Chondrocyte (in vitro differentiated cells): ENCODE measurements at places on chromosomes 3 and 15. TPM values are rescaled to one million over a fixed set of nuclear protein-coding genes. Genes with fewer than 3 reads are reported as not detected.

DNA sequence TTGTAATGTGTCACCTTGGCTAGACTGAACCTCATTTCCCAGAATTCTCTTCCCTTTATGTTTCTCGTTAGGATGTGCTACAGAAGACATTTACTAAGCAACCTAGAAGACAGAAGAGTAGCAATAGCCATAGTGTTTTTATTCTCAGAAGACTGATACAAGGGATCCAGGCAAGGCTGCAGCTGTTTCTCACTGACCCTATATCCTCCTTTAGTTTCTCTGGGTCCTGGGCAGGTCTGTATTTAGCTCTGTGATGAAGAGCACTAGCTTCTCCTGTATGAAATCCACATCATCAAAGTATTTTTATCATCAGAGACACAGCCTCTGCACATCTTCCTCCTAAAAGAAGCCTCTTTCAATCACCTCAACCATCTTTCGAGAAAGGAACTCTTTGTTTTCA is 72.5 kb downstream of the SUMF1 start:
- no peak overlapping the region for H3K27ac ChIP-seq
- H3K4me3 ChIP-seq = no peak overlapping the region
- no peak for DNase-seq
- H3K36me3 ChIP-seq = peaks cover 3% of the 10 kb centered on the region

Gene GOLGA8Q
- 1.0 to 3.2 TPM in 2 of 3 replicates, not detected in the other for total RNA-seq

DNA sequence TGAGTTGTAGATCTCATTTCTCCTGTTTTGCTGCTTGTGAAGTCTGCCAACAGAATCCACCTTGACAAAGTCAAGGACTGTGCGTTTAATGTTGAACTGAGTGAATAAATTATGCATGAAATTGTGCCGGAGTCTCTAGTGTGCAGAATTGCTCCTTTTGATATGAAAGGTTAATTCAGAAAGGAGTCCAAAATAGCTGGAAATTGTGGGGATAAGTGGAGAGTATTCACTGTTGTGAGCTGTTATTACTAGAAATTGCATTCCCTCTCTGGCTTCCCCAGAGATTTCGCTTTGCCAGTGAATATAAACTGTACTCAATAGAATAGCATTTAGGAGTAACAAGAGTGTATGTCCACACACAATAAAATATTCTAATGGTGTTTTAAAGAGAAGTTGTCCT is 43.1 kb downstream of the SAMMSON start:
- peaks cover 2% of the 10 kb centered on the region for H3K36me3 ChIP-seq
- H3K4me1 ChIP-seq = peaks cover 7% of the 10 kb centered on the region
- H3K4me3 ChIP-seq = no peak overlapping the region
- H3K27me3 ChIP-seq = peaks cover 6% of the 10 kb centered on the region
- H3K27ac ChIP-seq = no peak overlapping the region

GRCh38 chr3:23129817-23130216 is 73.3 kb upstream of the UBE2E2 start:
- no peak for DNase-seq
- H3K27ac ChIP-seq = no peak overlapping the region
- H3K4me3 ChIP-seq = no peak overlapping the region
- peaks cover 2% of the 10 kb centered on the region for H3K36me3 ChIP-seq
- peaks cover 25% of the 10 kb centered on the region for H3K27me3 ChIP-seq
- H3K4me1 ChIP-seq = no peaks in the 10 kb centered on the region

DNA sequence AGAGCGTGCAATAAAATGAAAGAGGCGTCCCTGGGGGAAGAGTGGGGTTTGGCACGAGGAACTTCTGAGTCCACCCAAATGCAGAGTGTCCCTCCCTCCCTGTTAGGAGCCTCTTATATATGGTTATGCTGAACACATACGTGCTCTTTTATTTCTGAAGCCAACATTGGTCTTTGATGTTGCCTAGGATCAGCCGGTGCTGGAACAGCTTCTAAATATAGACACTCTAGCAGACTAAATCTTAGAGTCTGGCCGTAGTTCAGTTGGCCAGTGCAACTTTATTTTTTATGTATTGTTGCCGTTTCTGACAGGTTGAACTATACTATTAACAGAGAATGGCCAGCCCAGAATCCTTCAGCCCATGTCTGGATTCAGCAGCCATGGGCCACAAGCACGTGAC is 128.7 kb downstream of the GHSR start:
- DNase-seq = no peak
- H3K4me3 ChIP-seq = no peak overlapping the region
- peaks cover 27% of the 10 kb centered on the region for H3K36me3 ChIP-seq

- peaks cover 11% of the 10 kb centered on the region for H3K4me1 ChIP-seq
- H3K4me3 ChIP-seq = no peak overlapping the region
- H3K27me3 ChIP-seq = peaks cover 5% of the 10 kb centered on the region
- no peak overlapping the region for H3K27ac ChIP-seq
- DNase-seq = peak; percentile 76
Observed at GRCh38 chr15:40856746-40857145, 12.9 kb downstream of the SPINT1 start.

- no peak for DNase-seq
- H3K4me1 ChIP-seq = peaks cover 23% of the 10 kb centered on the region
- H3K36me3 ChIP-seq = no peaks in the 10 kb centered on the region
- H3K27me3 ChIP-seq = no peaks in the 10 kb centered on the region
- H3K4me3 ChIP-seq = no peak overlapping the region
Observed at GRCh38 chr15:27091270-27091940, 120.4 kb downstream of the GABRG3 start.

- H3K27ac ChIP-seq = peak overlapping the region; percentile 92
- H3K4me1 ChIP-seq = peaks cover 18% of the 10 kb centered on the region
- H3K27me3 ChIP-seq = no peaks in the 10 kb centered on the region
Observed at GRCh38 chr15:23038726-23039142, 635 bp downstream of the TUBGCP5 start.

Gene TMC3
- total RNA-seq = not detected in 3 replicates

Gene SLCO2A1
- total RNA-seq = 0.46 to 1.0 TPM (median 0.82 TPM) in 3 replicates

Gene SLC7A14
- 0.02 TPM in 1 of 3 replicates, not detected in the others for total RNA-seq

DNA sequence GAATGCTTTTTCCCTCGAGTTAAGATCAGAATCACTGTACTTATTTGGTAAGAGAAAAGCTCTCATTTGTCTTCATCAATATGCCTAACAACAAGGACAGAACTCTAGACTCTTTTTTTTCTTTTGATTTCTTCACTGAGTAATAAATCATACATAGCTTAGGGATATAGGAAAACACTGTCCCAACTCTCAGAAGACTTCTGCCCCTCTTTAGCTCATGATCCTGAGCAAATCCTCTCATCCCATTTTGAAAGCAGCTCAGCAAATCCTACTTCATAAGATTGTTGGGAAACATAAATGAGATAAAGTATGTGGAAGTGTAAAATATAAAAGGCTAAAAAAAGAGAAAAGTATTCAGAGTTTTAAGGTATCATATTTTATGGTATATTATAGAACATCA is 141.7 kb downstream of the ATP8B4 start:
- no peak for DNase-seq
- no peak overlapping the region for H3K4me3 ChIP-seq
- no peak overlapping the region for H3K27ac ChIP-seq
- no peaks in the 10 kb centered on the region for H3K36me3 ChIP-seq
- no peaks in the 10 kb centered on the region for H3K4me1 ChIP-seq

Gene CCR5
- not detected in 3 replicates for total RNA-seq

DNA sequence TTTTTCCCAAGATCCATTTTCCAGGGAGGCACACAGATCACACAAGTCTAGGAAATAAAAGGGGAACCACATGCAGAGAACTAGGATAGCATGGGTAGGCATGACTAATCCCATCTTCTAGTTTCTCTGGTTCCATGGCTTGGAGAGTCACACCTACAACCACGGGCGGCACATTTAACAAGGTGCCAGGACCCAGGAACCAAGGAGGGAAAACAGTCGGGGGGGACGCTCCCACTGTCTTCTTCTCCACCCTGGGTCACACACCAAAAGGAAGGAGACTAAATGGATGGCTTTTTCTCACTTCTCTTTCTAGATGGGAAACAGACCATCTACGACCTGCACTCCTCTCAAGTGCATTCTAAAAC is 4.6 kb upstream of the SMCO1 start:
- no peaks in the 10 kb centered on the region for H3K36me3 ChIP-seq
- no peak overlapping the region for H3K4me3 ChIP-seq
- DNase-seq = no peak
- no peaks in the 10 kb centered on the region for H3K27me3 ChIP-seq
- H3K4me1 ChIP-seq = no peaks in the 10 kb centered on the region

DNA sequence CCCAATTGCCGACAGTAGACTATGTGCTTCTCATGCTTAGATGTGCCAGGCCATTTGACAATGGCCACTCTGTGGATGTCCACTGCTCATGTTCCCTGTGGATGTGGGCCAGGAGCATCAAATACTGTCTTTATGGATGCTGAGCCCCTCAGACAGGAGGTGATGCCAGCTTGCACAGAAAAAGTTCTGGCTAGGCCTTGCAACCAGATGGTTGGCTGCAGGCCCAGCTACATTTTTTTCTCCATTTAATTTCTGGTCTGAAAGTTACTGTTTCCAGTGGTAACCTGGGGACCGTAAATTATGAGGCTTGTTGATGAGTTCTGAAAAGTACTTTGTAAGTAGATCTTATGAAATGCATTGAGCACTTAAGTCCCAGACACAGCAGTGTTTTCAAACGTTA is 228.5 kb downstream of the CHL1 start:
- no peaks in the 10 kb centered on the region for H3K27me3 ChIP-seq
- H3K36me3 ChIP-seq = no peaks in the 10 kb centered on the region
- no peak overlapping the region for H3K27ac ChIP-seq

Gene CACNA1D
- total RNA-seq = 0.95 to 3.9 TPM (median 1.8 TPM) in 3 replicates

Gene CDCP1
- 0.15 to 0.48 TPM (median 0.18 TPM) in 3 replicates for total RNA-seq
